Central memory CD4-positive, alpha-beta T cell (primary cell): ENCODE measurements at places on chromosomes 1 and 21.

DNA sequence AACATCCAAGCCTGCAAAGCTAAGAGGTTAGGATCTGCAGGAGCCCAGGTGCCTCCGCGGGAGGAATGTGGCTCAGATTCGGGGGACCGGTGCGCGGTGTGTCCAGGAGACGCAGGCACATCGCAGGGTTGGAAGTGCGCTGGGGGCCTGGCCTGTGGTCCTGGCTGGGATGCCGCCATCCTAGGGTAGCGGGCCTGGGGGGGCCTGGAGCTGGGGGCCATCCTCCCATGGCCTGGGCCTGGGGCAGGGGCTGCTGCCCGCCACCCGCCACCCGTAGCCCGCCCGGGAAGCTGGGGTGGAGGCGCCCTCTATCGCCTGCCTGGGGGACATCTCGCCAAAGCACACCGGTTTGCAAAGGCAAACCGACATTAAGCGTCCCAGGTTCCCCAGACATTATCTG lies 170.6 kb upstream of the ARHGEF16 start:
- no peak for DNase-seq

GRCh38 chr1:202143768-202144401 lies 652 bp downstream of the ARL8A start:
- no peak for DNase-seq

DNA sequence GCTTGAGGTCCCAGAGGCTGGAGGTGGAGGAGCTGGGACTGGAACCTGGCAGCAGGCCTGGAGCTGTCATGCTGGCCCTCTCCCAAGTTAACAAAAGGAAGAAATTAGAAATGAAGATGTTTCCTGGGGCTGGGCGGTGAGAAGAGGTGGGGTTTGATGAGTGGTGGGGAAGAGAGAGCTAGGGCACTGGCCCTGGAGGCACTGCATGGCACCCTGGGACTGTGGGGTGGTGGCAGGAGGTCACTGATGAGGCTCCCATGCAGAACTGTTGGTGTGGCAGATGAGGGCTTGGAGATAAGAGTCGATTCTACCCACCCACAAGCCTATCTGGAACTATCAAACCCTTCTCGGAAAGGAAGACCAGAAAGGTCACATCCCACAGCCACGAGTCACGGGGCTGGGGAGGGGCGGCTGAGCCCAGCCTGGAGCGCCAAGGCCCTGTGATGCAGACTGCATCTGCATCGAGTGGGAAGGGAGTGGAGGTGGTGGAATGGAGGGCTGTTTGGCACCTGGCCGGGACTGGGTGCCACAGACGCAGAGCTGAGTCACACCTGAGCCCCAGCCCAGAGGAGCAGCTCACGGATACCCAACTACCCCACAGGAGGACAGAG lies 29.4 kb downstream of the MRPL37 start:
- DNase-seq = no peak

- no peak for DNase-seq
Observed at GRCh38 chr21:45822429-45823099, 159.0 kb upstream of the COL6A1 start.

DNA sequence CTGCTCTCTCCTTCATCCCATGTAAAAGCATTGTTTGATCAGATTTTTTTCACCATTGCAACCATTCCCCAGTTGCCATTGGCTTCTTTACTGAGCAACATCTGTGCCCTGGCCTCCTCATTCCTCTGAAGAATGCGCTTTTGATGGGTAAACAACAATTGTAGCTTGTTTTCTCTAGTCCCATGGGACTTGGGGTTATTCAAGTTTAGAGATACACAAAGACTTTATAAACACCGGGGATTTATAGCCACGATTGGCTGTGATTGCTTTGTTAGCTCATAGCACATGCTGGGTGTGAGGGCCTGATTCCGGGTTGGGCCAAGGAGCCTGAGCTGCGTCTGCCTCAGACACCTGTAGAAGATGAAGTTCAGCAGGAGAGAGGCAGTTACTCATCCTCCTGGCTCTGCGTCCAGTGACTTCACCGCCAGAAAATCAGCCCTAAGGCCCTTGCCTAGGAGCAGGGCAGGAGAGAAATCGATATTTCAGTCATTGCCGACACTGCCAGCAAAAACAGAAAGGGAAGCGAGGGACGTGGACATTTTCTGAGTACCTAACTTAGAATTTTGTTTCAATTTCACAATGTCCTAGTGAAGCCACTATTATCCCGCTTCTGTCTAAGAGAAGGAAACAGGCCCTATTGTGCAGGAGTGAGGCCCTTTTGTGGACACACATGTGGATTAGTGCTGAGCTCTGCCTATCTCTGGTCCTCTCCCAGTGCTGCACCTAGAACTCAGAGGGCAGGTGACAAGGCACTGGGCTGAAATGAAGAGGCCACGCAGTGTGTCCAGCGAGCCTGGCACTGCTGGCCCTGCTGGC lies 159.8 kb upstream of the USP24 start:
- DNase-seq = no peak

DNA sequence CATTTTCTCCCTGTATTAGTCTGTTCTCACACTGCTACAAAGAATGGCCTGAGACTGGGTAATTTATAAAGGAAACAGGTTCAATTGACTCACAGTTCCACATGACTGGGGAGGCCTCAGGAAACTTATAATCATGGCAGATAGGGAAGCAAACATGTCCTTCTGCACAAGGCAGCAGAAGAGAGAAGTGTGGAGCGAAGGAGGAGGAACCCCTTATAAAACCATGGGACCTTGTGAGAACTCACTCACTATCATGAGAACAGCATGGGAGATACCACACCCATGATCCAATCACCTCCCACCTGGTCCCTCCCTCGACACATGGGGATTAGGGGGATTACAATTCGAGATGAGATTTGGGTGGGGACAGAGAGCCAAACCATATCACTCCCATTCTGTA lies 35.2 kb upstream of the EEIG2 start:
- no peak for DNase-seq

DNA sequence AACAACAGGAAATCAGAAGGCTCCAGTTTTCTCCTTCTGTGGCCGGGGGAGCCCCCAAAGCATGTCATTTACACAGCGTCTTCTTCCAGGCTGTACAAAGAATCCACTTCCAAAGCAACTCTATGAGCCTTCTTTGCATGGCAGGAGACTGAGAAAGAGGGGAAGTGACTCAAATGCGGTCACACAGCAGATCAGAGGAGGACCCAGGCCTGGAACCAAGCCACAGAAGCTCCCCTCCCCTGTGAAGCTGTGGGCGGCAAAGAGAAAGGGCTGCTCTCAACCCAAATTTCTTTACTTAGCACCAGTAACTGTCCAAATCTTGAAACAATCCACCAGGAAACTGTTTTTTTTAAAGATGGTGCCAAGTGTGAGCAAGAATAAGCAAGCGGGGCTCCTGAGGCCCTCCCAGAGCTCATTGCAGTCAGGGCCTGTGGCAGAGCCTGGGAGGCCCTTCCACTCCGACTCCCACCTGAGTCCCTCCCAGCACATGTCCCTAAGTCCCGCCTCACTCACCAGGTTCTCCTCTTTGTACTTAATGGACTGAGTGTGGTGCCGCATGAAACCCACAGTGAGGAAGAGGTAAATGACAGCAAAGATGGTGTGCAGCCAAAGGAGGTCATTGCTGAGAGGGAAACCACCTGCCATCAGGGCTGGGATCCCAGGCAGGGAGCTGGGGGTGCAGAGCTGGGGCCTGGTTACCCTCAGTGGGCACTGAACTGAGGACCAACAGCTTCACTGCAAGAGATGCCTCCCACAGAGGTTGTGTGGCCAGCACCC lies 15.9 kb downstream of the TMEM63A start:
- peak; percentile 78 for DNase-seq

- DNase-seq = no peak
Observed at GRCh38 chr1:201515895-201516294, 9.0 kb upstream of the CSRP1 start.

GRCh38 chr1:12408662-12409061 lies 178.8 kb downstream of the VPS13D start:
- no peak for DNase-seq

DNA sequence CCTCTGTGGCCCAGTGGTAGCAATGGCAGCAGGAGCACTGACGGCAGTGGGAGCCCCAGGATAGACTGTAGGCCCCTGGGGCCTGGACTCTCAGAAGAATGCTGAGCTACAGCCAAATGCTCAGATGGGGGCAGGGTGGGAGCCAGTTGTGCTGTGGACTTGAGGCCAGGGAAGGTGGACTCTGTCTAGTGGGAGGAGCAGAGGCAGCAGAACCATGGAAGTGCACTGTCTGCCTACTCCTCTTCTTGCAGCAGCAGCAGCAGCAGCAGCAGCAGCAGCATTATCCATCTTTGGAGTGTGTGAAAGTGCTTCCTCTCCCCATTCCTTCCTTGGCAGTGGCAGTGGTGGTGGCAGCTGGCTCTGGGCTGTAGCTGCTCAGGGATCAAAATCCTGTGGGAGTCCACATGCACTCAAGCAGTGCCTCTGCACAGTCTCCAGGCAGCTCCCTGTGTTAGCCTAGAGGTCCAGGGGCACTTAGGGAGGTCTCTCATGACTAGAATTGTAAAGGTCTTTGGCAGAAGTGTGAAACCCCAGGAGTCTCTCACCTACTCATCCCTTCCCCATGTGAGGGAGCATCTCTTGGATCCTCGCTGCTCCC lies 917.9 kb upstream of the B3GALT2 start:
- no peak for DNase-seq

DNA sequence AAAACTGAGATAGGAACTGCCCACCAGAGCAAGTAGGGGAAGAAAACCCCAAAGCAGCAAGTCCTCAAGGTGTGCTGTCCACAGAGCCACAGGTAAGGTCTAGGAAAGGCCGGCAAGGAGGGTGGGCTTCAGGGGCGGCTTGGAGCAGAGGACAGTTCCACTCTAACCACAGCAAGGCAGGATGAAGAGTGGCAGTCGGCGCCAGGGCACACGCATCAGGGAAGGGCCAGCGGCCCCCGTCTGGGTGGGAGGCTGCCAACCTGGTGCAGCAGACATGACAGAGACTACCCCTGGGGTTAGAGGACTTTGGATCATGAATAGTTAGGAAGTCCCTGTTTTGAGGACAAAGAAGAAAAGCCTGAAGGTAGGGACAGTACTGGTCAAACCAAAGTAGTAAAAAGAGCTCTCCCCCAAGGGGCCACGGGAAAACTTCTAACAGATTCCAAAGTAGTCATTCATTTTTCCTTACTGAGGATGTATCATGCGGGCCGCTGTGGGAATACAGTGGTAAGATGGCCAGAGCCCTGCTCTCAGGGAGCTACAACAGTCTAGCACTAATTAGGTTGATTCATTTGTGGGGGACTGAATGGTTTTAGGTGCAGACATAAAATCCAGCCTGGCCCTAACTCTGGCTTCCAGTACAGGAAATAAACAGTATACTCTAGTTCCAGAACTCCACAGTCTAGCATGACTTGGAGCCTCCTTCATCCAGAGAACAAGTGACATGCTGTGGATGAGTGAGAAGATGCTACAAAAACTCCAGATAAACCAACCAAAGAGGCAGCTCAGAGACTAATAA lies 3.5 kb upstream of the RAP1GAP start:
- no peak for DNase-seq

DNA sequence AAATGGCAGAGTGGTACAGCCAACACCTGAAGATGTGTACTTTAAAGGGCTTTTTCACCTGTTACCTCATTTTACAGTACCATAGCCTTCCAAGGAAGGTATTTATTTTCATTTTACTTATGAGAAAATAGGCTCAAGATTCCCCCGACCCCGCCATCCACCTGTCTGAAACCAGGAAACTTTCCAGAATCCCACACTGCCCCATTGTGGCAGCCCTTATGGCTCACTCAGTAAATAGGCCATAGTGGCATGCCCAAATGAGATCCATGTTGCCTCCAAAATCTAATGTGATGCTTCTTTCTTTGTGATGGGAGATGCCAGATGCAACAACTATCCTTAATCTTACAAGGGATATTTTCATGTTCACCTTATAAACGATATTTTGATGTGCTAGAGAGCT lies 97.8 kb downstream of the EBNA1BP2 start:
- no peak for DNase-seq

DNA sequence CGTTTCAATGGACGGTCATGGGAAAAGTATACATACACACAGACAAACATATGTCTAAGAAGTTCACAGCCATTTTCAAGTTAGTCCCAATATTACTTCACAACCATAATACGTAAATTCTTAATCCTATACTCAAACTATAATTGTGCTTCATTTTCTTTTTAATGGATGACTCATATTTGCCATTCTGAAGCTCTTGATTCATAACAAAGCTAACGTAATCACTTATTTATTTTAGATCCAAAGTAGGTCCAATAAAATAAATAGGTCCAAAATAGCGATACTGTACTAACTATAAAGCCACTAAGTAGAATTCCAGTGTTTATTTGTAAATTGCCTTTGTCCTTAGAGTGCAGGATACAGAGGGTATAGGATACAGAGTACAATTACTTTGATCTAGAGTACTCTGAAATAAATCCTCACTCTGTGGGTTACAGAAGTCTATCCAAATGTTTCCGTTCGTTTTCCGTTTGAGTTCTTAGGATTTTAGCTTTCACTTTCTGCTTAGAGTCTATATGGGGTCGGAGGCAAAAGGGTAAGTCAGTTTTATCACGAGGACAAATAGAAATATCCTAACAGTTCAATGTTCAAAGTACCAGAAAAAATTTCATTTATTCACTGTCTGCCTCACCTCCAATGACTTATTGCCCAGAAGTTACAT lies 8.8 kb upstream of the C1orf115 start:
- DNase-seq = no peak

DNA sequence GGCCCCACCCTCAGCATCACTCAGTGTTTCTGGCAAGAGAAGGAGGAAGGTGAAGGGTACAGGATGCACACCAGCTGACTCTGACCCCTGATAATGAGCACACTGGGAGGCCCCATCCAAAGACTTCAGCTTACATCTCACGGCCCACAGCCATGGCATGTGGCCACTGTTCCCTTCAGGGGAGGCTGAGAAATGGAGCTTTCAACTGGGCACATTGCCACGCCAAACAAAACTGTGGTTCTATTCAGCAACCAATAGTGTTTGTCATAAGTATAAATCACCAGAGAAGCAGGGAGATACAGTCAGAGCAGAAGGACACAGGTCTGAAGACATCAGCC lies 12.7 kb upstream of the TRAF3IP3 start:
- no peak for DNase-seq

DNA sequence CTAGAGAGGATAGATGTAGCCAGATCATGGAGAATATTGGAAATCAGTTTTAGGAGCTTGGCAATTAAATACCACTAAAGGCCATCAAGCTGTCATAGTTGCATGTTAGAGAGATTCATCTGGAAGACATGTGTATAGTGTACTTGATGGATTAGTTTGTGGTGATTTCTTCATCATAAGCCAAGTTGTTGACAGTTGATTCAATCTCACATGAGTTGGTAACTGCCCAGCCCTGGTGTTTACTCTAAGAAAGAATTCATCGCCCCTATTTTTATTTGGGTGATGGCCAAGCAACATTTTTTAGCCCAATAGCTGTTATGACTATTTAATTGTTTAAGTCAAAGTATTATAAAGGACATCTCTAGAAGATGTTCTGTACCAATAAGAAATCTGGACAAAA lies 737.6 kb downstream of the PLA2G4A start:
- no peak for DNase-seq
